Stimulated activated CD4-positive, alpha-beta T cell treated with anti-CD3 and anti-CD28 coated beads, TNF-alpha, amount 100 ng/mL, for 24 hours (primary cell): ENCODE measurements at places on chromosomes 16 and 17.

- no peak for DNase-seq
Observed at GRCh38 chr17:12790249-12791106, 1.2 kb downstream of the ARHGAP44 start.

- DNase-seq, result no peak
Observed at GRCh38 chr16:9081158-9081557, 10.3 kb upstream of the HAPSTR1 start.

- DNase-seq, result no peak
Observed at GRCh38 chr17:73261952-73262675, 434 bp upstream of the CPSF4L start.

GRCh38 chr17:44304651-44305050, 3.8 kb upstream of the RUNDC3A start:
- DNase-seq, result no peak

GRCh38 chr17:60297760-60298401, 94.1 kb downstream of the USP32 start:
- no peak for DNase-seq

GRCh38 chr16:51464996-51465395, 313.9 kb upstream of the SALL1 start:
- no peak for DNase-seq

DNA sequence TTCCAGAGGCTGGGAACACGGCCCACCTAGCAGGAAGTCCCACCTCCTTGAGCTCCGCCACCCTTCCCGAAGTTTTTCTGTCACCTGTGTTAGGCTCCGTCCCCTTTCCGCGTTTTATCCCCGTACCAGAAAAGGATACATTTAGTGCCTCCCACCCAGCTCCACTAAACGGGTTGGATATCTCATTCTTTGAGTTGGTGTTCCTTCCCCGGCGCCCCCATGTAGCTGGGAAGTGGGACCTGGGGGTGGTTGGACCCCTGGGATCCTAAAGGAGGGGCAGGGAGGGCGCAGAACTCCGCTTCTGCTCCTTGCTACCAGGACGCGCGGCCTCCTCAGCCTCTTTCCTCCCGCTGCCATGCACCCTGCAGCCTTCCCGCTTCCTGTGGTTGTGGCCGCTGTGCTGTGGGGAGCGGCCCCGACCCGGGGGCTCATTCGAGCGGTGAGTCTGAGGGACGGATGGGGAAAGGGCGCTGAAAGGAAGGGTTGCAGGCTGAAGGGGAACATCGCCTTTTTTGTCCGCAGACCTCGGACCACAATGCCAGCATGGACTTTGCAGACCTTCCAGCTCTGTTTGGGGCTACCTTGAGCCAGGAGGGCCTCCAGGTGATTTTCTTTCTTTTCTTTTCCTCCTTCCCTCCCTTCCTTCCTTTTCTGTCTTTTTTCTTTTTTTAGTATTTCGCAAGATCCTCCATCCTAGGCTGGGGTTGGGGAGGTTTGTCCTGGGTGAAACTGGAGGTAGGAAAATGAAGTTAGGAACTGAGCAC, 669 bp downstream of the RNF167 start:
- no peak for DNase-seq

DNA sequence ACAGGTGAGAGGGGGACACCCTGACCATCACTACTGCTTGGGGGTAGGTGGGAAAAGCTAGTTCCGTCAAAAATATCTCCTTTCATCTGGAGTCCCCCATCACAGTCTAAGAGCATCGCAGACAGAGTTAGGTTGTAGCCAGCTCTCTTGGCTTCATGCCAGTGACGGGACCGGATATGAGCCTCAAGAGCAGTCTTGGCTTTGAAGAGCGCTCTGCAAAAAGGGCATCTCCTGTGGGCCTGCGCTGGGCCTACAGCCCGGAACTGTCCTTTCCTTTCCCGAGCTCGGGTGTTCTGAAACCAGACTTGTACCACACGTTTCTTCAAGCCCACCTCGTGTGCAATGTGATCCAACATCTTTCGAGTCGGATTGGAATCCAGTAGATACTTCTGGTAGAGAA, 253.6 kb downstream of the ZFHX3 start:
- no peak for DNase-seq

GRCh38 chr17:78120537-78120936, 8.0 kb downstream of the TMC6 start:
- DNase-seq, result no peak

GRCh38 chr17:46983782-46984181, 4.7 kb upstream of the RPRML start:
- no peak for DNase-seq
